ENCODE measurements at places on chromosomes 4 and X. TPM values are rescaled to one million over a fixed set of nuclear protein-coding genes. Genes with fewer than 3 reads are reported as not detected.

- H3K36me3 ChIP-seq: no peaks in the 10 kb centered on the region
- DNase-seq: no peak
- no peaks in the 10 kb centered on the region for H3K27me3 ChIP-seq
- no peaks in the 10 kb centered on the region for H3K4me1 ChIP-seq
These were observed 10.0 kb downstream of the SULT1E1 start for GRCh38 chr4:69849969-69850368.

DNA sequence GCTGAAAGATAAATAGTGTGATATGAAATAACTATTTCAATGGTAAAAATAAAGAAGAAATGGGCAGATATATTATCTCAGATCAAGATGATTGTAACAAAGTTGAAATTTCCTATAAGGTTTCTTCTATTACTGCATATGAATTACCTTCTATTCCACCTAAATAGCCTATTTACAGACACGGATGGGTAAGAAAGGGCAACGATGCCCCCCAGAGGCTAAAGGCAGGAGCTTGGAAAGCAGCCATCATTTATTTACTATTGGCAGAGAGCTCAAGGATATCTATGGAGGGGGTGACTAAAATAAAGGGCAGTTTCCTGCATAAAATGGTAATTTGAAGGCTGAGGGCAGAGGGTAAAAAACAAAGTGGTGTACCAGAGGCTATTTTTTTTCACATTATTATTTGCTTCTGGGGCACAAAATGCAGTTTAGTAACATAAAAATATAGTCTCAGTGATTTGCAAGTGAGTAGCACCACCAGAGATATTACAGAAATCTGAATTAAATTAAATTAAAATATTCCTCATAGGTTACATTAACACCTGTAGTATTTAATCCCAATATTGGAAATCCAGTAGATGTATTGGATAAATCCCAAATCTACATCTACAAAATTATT is 123.1 kb downstream of the BTC start:
- no peaks in the 10 kb centered on the region for H3K4me1 ChIP-seq
- DNase-seq: peak; percentile 75
- H3K27me3 ChIP-seq: no peaks in the 10 kb centered on the region
- no peak overlapping the region for H3K27ac ChIP-seq
- no peak overlapping the region for H3K4me3 ChIP-seq

DNA sequence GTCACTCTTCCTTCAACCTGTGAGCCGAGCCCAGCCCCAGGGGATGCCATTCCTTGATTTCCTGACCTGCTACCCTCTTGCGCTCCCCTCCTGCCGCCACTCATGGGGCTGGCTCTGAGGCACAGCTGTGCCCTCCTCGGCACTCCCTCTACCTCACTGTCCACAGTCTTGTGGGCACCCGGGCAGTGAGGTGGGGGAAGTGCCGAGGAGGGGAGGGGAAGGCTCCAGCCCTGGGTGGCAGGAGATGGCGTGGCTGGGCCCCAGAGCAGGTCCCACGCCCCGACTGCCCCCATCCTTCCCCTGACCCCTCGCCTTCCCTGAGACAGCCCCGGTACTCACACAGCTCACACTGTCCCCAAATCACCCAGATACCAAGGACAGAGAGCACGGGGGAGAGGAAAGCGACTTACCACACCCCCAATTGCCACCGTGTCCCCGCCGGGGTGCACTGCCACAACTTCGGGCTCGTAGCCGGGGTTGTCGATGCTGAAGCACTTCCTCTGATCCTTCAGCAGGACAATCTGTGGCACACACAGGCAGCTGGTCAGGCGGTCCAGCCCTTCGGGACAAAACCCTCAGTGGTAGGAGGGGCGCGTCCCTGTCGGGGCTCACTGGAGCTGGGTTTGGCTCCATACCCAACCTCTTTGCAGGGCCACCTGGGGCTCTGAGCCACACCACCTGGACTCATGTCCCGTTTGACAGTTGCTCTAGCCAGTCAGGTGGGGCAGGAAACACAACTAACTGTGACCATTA is 37.9 kb downstream of the WDR1 start:
- H3K36me3 ChIP-seq: peaks cover 60% of the 10 kb centered on the region
- H3K4me3 ChIP-seq: no peak overlapping the region
- DNase-seq: no peak
- H3K27me3 ChIP-seq: no peaks in the 10 kb centered on the region
- no peaks in the 10 kb centered on the region for H3K4me1 ChIP-seq

- no peak overlapping the region for H3K27ac ChIP-seq
- H3K4me1 ChIP-seq: no peaks in the 10 kb centered on the region
- H3K27me3 ChIP-seq: no peaks in the 10 kb centered on the region
- H3K4me3 ChIP-seq: no peak overlapping the region
These were observed 211.7 kb upstream of the AGTR2 start for GRCh38 chrX:115958687-115959359.

DNA sequence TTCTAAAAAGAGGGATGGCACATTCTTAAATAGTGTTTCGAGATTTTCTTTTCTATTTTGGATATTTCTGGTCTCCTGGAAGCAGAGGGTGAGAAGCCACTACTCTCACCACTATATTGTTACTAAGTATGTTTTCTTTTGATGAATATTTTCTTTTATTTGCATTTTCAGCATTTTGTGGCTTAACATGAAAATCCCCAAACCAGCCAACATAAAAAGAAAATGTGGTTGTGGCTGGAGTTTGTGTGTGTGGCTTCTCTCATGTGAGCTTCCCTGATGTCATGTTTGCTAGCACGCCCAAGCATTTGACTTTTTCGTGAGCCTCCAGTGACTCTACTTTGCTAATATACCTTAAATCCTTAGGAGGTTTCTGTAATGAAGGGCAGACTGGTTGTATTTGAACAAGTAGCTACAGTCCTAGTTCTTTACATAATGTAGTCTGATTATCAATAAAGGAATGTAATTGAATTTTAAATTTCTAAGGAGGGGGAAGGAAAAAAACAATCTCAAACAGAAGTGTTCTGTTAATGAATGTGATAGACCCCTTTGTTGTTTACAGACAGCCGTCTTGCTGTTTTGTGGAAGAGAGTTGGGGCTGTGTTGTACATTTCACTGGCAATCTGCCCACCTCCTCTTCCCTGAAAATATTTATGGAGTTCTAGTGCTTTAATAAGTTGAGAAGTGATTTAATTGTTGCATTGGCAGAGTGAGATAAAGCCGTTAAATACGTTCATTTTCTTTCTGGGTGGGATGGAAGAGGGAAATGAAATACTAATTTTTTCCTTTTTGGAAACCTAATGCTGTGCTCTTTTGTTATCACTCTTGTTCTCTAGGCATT is 114.6 kb downstream of the ARHGAP10 start:
- H3K27me3 ChIP-seq: no peaks in the 10 kb centered on the region
- DNase-seq: no peak

GRCh38 chr4:47641755-47642154 is 156.7 kb downstream of the ATP10D start:
- no peak overlapping the region for H3K4me3 ChIP-seq
- H3K27ac ChIP-seq: no peak overlapping the region

DNA sequence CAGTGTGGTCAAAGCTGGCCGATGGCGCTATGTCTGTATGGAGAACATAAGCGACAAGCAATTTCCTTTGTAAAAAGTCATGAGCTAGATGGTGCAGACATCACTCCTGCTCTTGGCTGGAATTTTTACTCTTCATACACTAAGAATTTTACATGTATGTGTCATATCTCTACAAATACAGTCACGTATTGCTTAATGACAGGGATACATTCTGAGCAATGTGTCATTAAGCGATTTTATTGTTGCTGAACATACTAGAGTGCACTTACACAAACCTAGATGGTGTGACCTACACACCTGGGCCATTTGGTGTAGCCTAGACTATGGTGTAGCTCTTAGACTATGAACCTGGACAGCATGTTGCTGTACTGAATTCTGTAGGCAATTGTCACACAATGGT is 185.4 kb downstream of the SOWAHB start:
- H3K36me3 ChIP-seq: no peaks in the 10 kb centered on the region
- no peak for DNase-seq
- H3K27me3 ChIP-seq: no peaks in the 10 kb centered on the region
- H3K4me3 ChIP-seq: no peak overlapping the region

DNA sequence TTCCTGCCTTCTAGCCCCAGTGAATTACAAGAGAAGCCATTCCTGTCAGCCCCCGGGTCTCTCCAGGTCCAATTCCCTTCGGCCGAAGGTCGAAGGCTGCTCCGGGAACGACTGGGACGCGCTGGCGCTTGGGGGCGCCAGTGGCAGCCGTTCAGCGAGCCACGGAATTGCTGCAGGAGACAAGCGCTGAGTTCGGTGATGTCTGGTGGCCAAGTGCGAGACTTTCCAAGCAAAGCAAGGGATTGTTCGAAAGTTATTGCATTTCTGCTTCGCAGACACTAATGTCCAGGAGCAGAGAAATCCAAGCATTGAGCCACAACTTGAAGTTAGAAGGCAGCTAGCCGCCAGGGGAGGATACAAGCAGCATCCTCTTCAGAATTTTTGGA is 1.1 kb upstream of the DKK2 start:
- H3K4me1 ChIP-seq: no peaks in the 10 kb centered on the region
- H3K27ac ChIP-seq: no peak overlapping the region
- no peaks in the 10 kb centered on the region for H3K36me3 ChIP-seq
- H3K4me3 ChIP-seq: no peak overlapping the region

- no peaks in the 10 kb centered on the region for H3K27me3 ChIP-seq
- H3K4me1 ChIP-seq: no peaks in the 10 kb centered on the region
- H3K4me3 ChIP-seq: no peak overlapping the region
- H3K27ac ChIP-seq: no peak overlapping the region
- H3K36me3 ChIP-seq: no peaks in the 10 kb centered on the region
These were observed 46.4 kb downstream of the ACOX3 start for GRCh38 chr4:8394061-8394519.

DNA sequence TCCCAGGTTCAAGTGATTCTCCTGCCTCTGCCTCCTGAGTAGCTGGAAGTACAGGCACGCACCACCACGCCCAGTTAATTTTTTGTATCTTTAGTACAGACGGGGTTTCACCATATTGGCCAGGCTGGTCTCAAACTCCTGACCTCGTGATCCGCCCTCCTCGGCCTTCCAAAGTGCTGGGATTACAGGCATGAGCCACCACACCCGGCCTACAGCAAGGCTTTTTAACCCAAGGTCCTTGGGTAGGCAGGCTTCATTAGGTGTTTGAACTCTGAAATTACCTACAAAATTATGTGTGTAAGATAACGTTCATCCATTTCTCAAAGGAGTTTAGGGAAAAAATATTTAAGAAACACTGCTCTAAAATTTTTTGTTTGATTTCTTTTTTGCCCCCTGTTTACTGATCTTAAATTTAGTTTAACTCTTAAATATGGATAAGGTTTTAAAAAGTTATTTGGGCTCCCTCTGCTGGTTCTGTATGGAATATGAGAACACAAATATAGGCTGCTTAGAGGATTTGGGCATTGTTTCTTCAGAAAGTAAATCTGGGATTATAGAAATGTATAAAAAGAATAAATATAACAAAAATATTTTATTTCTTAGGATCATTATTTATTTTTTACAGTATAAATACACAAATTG is 92.8 kb downstream of the CBR4 start:
- H3K36me3 ChIP-seq: no peaks in the 10 kb centered on the region
- no peak overlapping the region for H3K4me3 ChIP-seq
- no peaks in the 10 kb centered on the region for H3K4me1 ChIP-seq
- H3K27ac ChIP-seq: no peak overlapping the region
- no peaks in the 10 kb centered on the region for H3K27me3 ChIP-seq
- DNase-seq: no peak

DNA sequence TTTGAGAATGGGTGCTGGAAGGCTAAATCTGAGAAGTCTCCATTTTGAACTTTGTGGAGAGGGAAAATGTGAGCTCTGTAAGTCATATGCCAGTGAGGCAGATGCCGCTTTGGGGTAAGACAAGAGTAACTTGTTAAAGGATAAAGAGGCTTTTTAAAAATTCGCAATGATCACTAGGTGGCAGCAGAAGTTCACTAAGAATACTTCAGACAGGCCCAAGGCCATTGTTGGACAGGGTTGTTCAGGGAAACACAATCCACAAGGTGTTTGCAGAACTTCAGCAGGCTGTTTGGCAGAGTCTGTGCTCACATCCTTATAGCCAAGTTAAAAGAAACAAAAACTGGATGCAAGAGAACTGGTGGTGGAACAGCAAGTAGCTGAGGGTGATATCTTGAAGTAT is 13.7 kb upstream of the PIGA start:
- H3K4me1 ChIP-seq: no peaks in the 10 kb centered on the region
- DNase-seq: peak; percentile 23
- no peak overlapping the region for H3K4me3 ChIP-seq

- H3K4me1 ChIP-seq: peaks cover 5% of the 10 kb centered on the region
- H3K27ac ChIP-seq: no peak overlapping the region
- no peaks in the 10 kb centered on the region for H3K36me3 ChIP-seq
- no peak for DNase-seq
- H3K27me3 ChIP-seq: no peaks in the 10 kb centered on the region
These were observed 2.6 kb downstream of the UVSSA start for GRCh38 chr4:1349359-1350168.

GRCh38 chr4:4268776-4269175 is 20.8 kb upstream of the TMEM128 start:
- no peaks in the 10 kb centered on the region for H3K36me3 ChIP-seq
- no peaks in the 10 kb centered on the region for H3K27me3 ChIP-seq
- H3K4me1 ChIP-seq: no peaks in the 10 kb centered on the region
- H3K27ac ChIP-seq: no peak overlapping the region

Gene GYPB
- not detected for total RNA-seq

Gene RIBC1
- total RNA-seq: 0.72 TPM

Gene PNMA3
- total RNA-seq: 0.21 TPM

Gene CYBB
- 18.6 TPM for total RNA-seq

Gene FAM236B
- total RNA-seq: not detected

Data from colonic mucosa (tissue), 4 donors.